ENCODE measurements at places on chromosomes 13 and 19.

- DNase-seq, result no peak
These were observed 9.7 kb downstream of the PRKCSH start for GRCh38 chr19:11445141-11445540.

GRCh38 chr13:80093888-80094287, 247.0 kb downstream of the SPRY2 start:
- DNase-seq, result no peak

GRCh38 chr19:10325732-10326131, 7.6 kb downstream of the RAVER1 start:
- DNase-seq, result no peak

DNA sequence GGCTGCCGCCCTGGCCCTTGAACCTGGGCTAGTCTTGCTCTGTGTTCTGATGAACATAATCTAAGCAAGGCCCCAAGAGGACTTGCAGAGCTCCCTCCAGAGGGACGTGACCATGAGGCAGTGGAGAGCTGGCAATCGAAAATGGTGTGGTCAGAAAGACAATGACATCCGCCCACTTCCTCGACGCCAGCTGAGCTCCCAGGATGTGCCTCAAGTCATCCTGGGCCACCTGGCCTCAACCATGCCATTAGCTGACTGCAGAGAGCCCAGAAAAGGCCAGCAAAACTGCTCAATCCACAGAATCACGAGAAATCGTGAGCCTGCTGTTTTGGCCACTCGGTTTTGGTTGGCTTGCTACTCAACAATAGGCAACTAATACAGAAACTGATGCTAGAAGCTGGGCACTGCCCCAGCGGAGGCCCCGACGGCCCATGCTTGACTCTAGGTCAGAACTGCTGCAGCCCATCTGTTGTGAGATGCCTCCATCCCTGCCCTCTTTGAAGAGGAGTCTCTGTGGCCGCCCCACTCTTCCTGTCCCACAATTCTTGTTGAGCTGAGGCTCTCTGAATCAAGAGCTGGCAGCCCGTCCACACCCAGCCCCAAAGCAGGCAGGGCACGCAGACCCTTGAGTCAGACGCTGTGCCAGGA, 53.3 kb downstream of the STK24 start:
- DNase-seq, result no peak

GRCh38 chr19:46981286-46981945, 38.2 kb upstream of the NPAS1 start:
- no peak for DNase-seq

GRCh38 chr13:101258071-101258470, 158.2 kb downstream of the NALCN start:
- no peak for DNase-seq

- DNase-seq, result no peak
These were observed at the start of gene GRIN3B for GRCh38 chr19:1000095-1000494. Gene GRIN3B, plus strand, starts transcription at chr19:1000419. Its CDS starts 19 bp downstream, at chr19:1000438.

- no peak for DNase-seq
These were observed 249.4 kb downstream of the KCTD12 start for GRCh38 chr13:76636829-76637228.

GRCh38 chr19:30226464-30227011, 145.6 kb upstream of the ZNF536 start:
- DNase-seq, result no peak

DNA sequence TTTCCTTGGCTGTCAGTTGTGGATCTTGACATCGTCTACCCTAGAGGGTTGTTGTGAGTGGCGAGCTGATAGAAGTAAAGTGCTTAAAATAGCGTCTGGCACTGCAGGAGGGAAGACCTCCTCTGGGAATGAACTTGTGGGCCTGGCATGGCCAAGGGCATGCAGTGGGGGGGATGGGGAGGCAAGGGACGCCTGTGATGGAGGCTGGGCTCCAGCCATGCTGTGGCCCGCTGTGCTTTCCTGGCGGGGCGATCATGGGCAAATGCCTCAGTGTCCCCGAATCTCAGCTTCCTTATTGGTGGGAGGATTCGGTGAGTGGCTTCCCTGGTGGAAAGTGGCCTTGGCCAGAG, 10.7 kb downstream of the CARM1 start:
- DNase-seq, result no peak

GRCh38 chr19:4052993-4053422, 13.7 kb downstream of the ZBTB7A start:
- no peak for DNase-seq

GRCh38 chr13:94660695-94661326, 51.5 kb downstream of the SOX21 start:
- no peak for DNase-seq

DNA sequence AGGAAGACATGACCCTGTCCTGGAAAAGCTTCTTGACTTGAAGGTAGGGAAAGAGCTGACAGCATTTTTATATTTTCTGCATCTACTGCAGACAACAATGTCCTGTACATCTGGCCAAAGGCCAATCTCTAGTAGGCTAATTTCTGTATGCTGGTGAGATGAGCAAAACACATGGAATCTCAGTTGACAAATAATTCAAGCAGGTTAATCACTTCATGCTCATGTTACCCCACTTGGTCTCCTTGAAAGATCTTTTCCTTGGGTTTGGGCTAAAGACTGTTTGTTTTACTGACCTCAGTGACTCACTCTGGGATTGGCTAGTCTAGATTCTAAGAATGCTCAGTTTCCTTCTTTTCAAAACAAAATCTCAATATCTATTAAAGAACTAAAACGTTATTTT, 298.8 kb downstream of the LMO7 start:
- no peak for DNase-seq

DNA sequence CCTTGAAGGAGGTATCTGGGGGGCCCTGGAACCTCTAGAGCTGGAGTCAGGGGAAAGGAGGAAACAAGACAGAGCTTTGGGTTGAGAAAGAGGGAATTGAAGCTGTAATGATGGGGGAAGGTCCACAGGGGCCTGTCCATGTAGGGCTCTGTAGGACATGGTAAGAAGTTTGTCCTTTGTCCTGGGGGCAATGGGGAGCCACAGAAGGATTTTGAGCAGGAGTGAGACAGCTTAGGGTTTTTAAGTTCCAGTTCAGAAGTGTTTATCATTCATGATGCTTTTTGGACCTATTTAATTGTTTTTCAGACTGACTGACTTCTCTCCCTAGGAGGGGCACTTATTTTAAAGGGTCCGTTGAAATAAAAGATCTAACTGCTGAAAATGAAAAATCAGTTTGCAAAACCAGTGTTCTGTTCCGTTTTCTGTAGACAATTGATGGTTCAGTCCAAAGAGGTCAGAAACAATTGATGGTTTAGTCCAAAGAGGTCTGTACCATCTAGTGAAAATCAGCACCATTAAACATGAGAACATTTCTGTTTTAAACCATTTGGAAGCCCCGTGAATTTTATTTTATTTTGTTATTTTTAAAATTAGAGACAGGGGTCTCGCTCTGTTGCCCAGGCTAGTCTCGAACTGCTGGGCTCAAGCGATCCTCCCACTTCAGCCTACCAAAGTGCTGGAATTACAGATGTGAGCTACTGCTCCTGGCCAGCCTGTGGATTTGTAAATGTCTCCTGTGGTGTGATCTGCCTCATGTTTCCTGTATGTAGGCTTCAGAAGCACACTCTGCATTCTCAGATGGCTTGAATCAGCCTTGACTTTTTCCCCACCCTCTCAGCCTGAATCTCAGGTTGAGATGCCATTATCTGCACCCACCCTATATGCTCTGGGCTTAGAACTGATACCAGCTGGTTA, 8.4 kb downstream of the PLD3 start:
- DNase-seq, result no peak

GRCh38 chr19:38993271-38993670, 17.7 kb upstream of the FBXO17 start:
- no peak for DNase-seq

GRCh38 chr19:31424861-31425620, 75.8 kb upstream of the TSHZ3 start:
- DNase-seq, result no peak

DNA sequence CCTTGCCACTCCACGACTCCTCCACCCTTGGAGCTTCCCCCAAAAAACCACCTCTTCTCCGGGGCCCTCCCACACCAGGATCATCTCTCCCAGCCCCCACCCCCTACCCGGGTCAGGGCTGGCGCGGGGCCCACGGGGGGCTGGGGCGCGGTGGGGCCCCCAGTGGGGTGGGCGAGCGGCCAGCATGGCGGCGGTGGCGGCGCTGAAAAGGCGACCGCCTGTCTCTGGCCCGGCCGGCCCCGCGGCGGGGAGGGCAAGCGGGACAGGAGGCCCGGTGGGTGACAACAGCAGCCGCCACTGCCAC, 850 bp downstream of the DYRK1B start:
- no peak for DNase-seq
